ENCODE measurements at places on chromosomes 12 and 14.

GRCh38 chr12:16272222-16272621, 5.3 kb downstream of the SLC15A5 start:
- DNase-seq = no peak

GRCh38 chr14:56650048-56650447, 70.5 kb downstream of the TMEM260 start:
- DNase-seq = no peak

DNA sequence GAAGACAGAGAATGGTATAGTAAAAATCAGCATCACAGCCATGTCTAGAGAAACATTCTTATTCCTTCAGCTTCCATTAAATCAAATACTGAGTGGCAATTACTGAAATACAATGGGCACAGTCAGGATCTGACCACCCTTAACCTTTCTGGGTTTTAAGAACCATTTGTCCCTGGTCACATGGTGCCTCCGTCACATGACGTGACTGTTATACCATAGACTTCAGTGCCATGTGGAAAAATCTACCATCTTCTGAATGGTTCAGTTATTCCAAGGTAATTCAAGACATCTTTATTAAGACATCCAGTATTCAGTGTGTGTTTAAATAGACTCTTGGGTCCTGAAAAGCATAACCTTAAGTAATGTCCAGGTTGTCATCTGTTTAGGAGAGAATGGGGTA, 553.1 kb upstream of the FLRT2 start:
- DNase-seq = no peak

DNA sequence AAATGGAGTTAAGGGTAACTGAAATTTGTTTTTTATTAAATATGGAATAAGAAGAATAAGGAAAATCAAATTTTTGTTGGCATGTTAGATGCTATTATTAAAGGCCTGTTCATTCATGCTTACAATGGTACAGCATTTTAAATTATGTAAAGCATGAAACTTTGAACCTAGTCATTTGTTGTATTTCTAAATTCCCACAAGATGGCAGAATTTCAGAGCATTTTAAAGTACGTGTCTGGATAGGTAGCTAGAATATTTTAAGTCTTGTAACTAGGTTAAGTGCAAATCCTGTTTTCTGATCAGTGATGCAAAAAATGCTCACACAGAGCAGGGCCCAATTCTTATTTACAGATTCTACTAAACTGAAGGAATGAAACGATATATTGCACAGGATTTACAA, 585.6 kb upstream of the MIS18BP1 start:
- DNase-seq = no peak

- DNase-seq = no peak
Observed at GRCh38 chr12:71642264-71642663, 21.4 kb downstream of the ZFC3H1 start.

DNA sequence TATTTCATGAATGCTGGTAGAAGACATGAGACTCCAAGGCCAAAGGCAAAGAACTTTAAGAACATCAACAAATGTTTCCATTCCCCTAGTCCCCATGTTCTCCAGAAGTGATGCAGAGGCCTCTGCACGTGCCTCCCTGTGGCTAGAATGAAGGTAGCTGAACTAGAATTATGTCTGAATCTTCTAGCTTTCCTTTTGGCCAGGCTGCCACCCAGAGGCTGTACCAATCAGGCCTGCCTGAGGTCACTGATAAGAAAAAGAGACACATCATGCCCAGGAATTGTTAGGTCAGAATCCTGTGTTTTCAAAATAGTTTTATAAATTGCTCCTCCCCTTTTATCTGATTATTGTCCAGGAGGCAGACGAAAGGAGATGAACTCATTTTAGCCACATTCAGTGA, 188.0 kb upstream of the SLC16A7 start:
- no peak for DNase-seq

Measured in stimulated activated CD4-positive, alpha-beta T cell treated with anti-CD3 and anti-CD28 coated beads, Interleukin-4, amount 100 ng/mL, for 4 hours (primary cell).